Hematopoietic multipotent progenitor cell treated with erythropoietin and hydrocortisone succinate and interleukin-3 and kit ligand, for 8 days (in vitro differentiated cells): ENCODE measurements at places on chromosomes 2 and 18.

DNA sequence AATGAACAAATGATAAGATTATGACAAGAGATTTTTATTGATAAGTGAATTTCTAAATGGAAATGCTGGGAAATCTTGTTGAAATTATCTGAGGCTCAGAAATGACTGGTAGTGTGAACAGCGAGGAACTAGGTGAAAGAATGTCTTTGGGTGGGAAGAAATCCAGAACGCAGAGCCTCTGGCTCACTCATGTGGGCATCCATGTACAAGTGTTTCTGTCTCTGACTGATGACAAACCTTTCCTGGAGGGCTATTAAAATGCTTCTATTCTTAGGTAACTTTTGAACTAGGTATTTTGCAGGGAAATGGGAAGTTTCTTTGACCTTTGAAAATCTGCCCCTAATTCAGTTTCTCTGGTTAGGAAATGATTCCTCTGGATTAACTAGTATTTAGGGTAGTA lies 598.6 kb downstream of the SLC4A3 start:
- no peak for DNase-seq

DNA sequence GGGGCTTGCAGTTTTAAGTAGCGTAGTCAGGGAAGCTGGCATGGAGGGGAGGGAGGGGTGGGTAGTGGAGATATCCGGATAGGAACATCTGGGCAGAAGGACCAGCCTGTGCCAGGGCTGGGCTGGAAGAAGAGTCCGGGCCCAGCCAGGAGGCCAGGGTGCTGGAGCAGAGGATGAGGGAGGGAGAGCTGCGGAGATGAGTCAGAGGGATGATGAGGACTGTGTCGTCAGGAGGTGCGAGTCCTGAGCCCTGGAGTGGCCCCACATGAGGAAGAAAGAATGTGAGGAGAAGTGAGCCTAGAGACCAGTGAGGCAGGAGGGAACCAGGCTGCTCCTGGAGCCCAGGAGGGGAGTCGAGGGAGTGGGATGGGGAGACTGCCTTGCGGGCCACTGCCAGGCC lies 82.4 kb downstream of the CTIF start:
- DNase-seq = no peak

- DNase-seq = no peak
Measured at GRCh38 chr2:85611217-85611704, 605 bp downstream of the C2orf68 start.

DNA sequence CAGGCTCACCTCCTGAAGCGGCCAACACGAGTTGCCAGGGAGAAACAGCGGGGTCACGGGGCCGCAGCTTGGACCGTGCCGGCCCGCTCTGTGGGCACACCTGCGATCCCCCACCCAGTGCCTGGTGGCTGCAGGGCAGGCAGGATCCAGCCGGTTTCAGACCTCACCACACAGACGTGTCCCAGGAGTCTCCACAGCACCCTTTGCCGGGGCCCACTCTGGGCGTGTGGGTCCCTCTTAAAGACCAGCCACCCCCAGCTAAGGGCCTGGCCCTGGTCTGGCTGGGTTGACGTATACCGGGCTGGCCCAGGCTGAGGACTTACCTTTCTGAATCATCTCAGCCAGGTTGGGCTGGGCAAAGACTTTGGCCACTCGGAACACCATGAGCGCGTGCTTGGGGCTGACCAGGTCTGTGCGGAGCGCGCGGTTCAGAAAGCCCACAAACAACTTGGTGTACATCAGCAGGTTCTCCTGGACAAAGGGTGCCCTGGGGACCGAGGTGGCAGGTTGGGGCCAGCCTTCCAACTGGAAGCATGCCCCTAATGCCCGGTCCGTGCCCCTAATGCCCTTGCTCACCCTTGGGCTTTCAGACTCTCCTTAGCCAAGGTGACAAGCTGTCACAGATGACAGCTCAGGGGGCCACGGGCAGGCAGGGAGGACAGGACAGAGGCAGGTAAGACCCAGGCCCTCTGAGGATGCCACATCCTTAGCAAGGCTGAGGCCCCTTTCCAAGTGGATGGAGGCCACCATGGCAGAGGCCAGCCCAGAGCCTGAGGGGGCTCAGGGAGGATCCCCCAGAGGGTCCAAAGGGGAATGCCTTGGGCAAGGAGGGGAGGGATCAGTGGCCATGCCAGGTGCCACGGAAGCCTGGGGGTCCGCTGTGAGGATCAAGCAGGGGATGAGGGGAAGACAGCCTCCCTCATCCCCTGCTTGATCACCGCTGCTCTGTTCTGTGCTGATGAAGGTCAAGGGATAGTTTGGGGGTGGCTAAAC lies 10.2 kb upstream of the CCDC74B start:
- DNase-seq = no peak

GRCh38 chr2:216172493-216172892 lies 63.3 kb downstream of the XRCC5 start:
- DNase-seq = no peak

- DNase-seq = no peak
Measured at GRCh38 chr2:235305678-235306077, 188.2 kb upstream of the AGAP1 start.

- DNase-seq = peak; percentile 29
Measured at GRCh38 chr2:222912117-222912516, 51.3 kb downstream of the ACSL3 start.
